Fibroblast of villous mesenchyme (primary cell): ENCODE measurements at places on chromosomes 4 and X. TPM values are rescaled to one million over a fixed set of nuclear protein-coding genes. Genes with fewer than 3 reads are reported as not detected.

DNA sequence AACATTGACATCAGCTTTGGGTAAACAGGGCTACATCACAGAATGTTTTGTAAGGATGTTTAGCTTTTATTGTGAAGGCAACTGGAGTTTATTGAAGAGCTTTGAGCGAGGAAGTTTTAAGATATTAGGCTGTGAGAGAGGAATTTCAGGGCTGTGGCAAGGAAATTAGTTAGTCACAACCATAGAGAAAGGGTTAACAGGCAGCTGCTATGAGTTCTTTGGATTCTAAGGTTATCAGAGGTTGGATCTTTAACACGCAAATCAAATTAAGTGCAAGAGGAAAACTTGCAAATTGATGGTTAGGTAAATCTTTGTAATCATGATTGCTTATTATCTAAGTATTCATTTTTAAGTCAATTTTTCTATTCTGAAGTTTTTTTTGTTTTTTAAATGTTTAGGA, 156.0 kb downstream of the UGT8 start:
- DNase-seq: no peak

DNA sequence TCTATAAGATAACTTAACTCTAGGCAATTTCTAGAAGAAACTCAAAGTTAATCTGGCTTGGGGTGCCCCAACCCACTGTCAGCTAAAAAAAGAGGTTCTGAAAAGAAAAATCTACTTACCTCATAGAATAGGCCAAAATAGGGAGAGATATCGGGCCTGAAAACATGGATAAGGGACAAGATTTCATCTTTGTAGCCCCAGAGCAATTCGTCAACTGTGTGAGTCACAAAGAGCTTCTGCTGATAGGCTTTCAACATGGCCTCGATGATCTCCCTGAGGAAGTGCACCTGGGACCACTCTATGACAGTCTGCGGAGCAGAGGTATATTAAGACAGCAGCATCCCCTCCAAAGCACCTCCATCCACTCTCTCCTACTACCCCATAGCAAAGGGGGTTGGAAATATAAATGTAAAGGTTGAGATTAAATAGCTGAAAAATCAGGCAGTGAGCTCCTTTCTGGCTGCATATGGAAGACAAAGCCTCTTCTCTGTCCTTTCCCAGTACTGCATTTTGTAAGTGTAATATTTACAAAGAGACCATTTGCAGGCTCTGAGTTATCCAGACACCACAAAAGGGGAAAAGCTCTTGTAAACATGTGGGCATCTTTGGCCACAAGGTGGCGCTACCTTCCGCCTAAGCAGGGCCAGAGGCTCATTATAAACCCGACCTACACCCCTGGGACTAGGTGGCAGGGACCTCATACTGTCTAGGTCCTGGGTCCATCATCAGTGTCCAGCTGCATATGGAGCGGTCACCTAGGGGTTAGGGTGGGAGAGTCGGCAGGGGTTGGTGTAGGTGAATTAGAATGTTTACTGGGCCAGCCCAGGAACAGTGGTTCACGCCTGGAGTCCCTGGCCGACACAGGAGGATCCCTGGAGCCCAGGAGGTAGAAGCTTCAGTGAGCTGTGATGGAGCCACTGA, 31.5 kb upstream of the NUP54 start:
- DNase-seq: peak; percentile 87

DNA sequence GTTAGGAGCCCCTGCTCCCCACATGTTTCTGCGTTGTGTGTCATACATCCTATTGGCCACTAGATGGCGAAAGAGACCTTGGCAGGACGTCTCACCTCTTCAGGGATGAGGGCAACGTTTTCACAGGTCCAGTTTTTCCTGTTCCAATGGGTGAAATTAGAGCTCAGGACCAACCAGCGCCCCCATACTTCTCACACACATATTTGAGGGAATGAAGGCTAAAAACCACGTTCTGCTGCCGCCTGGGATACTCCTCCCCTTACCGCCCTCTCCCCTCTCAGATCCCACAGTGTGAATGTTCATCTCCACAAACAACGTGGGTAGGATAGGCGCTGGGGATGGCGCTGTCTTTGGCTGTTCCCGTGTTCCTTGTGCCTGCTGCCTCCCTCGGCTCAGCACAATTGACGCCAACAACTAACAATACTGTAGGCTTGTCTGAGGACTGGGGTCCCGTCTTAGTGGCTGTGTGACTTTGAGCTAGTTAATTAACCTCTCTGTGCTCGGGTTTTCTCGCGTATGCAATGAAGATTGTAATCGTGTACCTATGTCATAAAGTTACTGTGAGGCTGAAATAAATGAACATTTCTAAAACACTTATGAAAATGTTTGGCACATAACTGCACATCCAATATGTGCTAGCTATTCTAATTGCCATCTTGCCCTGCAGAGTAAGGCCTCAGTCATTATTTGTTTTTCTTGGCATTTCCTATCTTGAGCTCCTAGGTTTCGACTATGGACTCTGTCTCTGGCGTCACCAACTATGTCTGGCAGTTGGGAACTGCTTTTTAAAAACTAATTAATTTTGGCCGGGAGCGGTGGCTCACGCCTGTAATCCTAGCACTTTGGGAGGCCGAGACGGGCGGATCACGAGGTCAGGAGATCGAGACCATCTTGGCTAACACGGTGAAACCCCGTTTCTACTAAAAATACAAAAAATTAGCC, 181.3 kb upstream of the STK26 start:
- peak; percentile 62 for DNase-seq

DNA sequence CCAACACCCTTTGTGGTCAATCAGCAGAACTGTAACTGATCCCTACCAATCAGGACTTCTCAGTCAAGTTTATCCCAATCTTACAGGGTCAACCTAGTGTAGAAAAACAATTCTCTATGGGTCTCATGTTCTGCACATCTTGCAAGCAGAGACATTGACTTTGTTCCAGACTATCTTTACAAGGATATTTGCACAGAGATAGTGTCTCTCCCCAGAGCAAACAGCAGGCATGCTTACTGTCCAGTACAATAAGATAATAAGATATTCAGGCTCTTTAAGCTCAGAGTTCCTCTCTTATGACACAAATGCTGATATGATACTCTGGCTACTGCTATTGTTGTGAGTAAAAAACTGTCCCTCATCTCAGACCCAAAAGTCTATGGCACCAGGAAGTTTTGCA, 53.2 kb downstream of the ACSL4 start:
- DNase-seq: peak; percentile 38

DNA sequence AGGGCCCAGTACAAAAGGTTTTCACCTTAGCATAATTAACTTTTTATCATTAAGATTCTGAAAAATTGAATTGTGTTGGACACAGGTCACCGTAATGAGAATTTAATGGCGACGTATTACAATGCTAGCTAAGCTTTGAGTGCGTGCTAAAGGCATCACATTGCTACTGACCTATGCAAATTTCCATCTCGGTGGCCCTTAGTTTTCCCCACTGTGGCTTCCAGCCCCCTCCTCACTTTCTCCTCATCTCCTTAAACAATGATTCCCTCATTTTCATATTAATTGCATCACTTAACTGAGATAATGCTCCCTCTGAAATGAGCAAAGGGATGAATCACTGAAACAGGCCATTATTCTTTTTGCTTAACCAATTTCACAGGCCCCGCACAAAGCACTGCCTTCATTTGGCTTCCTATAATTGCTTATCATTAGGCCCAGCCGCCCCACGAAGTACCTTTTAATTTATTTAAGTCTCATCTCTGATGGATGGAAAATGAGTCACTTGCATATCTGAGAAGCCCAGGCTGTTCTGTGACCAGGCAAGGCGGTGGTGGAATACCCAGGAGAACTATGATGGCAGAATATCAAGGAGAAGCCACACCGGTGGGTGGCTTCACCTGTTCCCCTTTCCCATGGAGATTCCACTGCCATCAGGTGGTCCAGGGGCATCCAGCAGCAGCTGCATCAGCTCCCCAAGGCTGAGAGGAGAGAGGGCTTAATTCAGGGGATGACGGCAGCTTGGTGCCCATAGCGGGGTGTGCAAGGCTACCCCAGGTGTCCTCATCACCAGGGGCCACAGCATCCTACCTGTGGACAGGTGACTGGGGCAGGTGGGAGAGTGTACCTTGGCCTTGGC, 223.8 kb upstream of the BOD1L1 start:
- no peak for DNase-seq

GRCh38 chr4:173192375-173193162, 24.0 kb downstream of the GALNT7 start:
- no peak for DNase-seq

- DNase-seq: peak; percentile 45
Observed at GRCh38 chr4:86092684-86093083, 267.2 kb downstream of the MAPK10 start.

- DNase-seq: peak; percentile 36
Observed at GRCh38 chrX:123959281-123960063, 2.0 kb upstream of the STAG2 start.

- peak; percentile 51 for DNase-seq
Observed at GRCh38 chrX:21153503-21153902, 220.7 kb upstream of the CNKSR2 start.

DNA sequence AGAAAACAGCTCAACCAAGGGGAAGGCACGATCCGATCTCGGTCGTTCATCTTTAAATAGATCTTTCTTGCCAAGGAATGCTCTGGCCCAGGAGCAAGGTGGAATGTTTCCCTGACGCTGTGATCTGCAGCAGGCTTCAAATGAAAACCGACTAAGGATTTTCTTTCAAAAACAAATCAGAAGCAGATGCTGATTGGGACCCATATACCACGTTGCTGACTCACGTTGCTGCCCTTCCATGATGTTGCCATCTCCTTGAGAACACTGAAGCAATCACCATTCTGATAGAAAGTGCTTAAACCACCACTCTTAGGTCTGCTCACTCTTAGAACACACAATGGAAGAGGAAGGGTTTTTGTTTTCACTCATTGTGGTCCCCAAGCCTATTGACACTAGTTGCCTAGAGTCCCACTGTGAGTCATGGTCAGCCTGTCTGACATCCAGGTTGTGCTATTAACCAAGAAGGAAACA, 26.1 kb downstream of the LAMTOR3 start:
- peak; percentile 62 for DNase-seq

DNA sequence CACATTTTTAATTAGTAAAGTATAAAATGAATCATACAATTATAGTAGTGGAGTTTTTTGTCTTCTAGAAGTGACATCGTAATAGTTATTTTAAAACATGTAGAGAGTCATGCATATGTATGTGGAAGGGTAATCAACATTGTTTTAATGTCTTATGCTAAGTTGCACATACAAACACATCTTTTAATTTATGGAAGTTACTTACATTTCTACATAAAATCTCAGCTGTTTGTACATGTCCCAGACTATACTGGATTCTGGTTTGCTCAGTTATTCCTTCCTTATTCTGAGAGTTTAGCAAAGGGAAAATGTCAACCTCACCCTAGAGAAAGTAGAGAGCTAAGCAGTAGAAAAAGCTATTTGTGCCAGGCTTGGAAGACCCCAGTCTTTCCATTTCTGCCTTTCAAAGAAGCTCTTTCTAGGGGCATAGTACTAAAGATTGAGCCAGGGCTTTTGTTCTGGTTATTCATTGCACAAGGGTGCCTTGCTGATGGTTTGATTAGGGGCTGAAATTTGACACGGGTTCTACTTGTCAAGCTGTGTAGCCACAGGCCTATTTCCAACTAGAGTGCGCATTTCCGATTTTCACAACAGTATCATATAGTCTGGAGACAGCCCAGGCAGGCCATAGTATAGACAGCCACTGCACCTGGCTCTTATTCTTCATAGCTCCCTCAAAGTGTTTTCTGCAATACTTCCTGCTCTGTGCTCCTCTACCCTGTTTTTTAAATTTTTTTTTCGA, 106.3 kb downstream of the RPA4 start:
- no peak for DNase-seq

DNA sequence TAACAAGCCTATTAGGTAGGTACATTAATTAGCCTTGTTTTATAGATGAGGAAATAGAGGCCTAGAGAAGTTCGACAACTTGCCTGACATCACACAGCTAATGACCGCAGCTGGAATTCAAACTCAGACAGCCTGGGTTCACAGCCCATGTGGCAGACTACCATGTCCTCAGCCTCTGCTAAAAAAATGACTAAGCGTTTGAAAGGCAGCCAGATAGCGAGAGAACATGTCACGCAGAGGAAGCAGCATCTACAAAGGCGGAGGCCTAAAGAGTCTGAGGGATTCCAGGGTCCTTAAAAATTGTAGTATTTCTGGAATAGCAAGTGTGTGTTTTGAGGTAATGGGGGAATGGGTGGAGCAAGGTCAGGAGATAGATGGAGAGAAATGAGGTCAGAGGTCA, 33.2 kb upstream of the BMP15 start:
- DNase-seq: peak; percentile 0

DNA sequence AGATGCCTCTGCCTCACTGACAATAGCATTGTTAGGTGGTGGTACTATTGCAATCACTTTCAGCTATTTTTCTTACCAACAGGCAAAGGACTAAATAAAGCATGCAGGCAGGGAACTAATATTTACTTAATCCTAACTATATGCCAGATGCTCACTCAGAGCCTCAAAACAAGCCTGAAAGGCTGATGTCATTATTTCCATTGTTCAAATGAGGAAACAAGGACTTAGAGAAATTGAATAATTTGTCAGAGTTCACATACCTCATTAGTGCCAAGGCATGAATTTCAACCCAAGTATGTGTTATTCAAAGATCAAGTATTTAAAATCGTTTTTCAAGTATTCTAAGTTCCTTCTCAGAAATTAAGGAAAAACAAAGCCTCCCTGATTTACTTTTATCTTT, 374.9 kb upstream of the TECRL start:
- DNase-seq: no peak

DNA sequence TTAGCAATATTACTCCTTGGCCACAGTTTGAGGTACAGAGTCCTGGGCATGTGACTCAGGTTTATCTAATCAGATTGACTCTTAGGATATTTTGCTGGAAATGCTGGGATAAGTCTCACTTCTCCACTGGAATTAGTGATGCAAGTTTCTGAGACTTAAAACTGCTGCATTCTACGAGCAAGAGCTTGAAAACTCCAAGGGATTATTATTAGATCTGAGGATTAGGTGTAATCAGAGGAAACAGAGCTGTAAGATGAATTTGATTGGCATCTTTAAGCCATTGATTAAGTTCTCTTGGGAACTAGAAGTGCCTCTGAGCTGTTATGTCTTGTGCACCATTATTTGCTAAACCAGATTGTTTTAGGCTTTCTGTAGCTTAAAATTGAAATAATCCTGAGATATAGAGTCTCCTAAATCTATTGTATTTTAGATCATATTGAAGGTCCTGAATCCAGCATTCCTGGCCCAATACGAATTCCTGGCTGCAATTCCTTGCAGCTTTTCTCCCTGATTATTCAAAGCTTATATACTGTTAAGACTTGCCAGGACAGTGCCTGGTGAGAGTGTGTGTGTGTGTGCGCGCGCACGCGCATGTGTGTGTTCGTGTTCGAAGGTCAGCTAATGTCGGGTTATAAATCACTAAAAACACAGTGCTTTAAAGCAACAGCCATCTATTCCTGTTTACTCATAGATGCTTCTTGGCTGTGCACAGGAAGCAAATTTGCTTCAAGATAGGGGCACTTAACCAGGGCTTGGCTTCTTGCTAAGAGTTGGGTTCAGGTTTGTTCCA, 735.1 kb downstream of the STIM2 start:
- DNase-seq: no peak

DNA sequence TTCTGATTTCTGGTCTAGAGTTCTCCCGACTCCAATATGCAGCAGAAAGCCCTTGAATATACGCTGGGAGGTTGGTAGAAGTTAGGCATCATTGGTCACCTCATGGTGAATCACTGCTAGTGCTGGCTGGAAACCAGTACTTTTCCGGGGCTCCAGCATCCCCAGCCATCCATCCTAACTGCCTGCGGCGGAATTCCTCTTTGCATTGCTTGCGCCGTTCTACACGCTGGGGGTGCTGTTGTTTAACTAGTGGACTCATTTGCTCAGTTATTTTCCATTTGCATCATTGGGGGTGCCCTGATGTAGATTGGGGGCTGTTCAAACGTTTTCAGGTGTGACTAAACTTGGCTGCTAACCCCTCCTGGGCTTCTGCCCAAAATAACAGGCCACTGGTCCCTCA, 23.3 kb upstream of the GPR50 start:
- peak; percentile 16 for DNase-seq

CT45A2 gene
- not detected in 2 replicates for total RNA-seq

MTNR1A gene
- total RNA-seq: not detected in 2 replicates

CXCL10 gene
- total RNA-seq: under 0.01 and 0.86 TPM in 2 replicates
